ENCODE measurements at places on chromosomes 3 and 15.
A peak's percentile ranks its signal among the peaks of the same experiment; 100 is the strongest.

GRCh38 chr3:51682079-51682478 lies 11.0 kb downstream of the TEX264 start:
- peak; percentile 75 for DNase-seq

DNA sequence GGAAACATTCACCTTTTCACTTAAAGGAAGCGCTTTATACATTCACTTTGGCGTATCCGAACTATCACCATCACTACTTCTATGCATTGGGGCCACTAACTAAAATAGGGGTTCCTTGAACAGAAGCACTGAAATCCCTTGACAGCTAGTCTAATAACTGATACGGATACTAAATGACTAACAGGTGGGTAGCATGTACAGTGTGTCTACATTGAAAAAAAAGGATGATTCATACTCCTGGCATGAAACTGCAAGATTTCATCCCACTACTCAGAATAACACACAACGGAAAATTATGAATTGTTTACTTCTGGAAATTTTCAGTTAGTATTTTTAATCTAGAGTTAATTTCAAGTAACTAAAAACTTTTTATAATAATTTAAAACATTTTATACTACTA lies 96.7 kb downstream of the SMARCC1 start:
- no peak for DNase-seq

- DNase-seq = no peak
These were observed 68.1 kb upstream of the ABI3BP start for GRCh38 chr3:101061312-101061711.

- DNase-seq = no peak
These were observed 173.1 kb upstream of the CHRNA7 start for GRCh38 chr15:31857194-31857593.

DNA sequence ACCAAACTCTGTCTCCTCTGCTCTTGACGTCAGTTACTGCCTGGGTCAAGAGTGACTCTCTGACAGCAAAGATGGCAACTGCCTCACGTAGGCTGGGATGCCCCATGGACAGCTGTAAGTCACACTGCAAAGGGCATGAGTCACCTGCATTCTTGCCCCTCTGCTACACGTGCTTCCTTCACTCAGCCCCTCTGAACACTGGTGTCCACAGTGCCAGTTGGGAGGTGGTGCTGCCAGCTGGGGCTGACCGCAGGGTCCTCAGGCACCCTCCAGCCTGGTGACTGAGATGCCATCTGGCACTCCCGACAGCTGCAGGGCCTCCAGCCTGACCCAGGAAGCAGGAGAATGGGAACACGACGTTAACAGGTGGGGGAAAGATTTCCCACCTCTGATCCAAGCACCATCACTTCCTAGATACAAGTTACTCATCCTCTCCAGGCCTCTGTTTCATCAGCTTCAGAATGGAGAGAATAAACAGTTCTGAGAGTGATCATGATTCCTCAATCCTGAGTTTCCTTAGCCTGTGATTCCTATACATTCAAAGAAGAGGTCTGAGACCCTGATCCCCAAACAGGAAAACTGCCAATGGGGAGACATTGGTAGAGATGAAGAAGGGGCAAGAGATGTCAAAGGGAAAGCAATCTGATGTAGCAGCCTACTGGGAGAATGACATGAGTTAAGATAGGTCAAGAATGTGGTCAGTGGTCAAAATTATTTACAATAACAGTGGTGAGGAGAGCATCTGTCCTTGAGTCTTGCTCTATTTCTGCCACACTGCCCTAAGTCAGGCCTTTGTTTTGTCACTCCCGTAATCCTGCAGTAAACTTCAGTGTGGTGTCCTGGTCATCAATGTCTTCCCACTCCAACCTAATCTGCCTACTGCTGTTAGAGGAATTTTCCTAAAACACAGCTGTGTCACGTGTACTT lies 86.1 kb upstream of the BCL6 start:
- no peak for DNase-seq

DNA sequence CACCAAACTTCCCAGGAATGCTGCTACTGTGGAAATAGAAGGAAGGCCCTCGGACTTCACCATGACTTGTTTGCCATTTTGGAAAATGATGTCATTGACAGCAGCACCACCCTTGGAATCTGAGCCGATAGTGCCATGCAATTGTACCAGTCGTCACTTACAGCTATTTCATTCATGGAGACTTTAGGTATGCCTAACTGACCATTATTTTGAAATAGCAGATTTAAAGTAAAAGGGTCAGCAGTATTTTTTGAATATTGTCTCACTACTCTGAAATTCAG lies 66.0 kb upstream of the ARL8B start:
- DNase-seq = no peak

- DNase-seq = no peak
These were observed 51.6 kb downstream of the SLC2A2 start for GRCh38 chr3:170974872-170975271.

GRCh38 chr3:8519156-8519555 lies 17.5 kb downstream of the LMCD1 start:
- DNase-seq = no peak

GRCh38 chr3:88150806-88151205 lies 1.0 kb downstream of the C3orf38 start:
- no peak for DNase-seq

DNA sequence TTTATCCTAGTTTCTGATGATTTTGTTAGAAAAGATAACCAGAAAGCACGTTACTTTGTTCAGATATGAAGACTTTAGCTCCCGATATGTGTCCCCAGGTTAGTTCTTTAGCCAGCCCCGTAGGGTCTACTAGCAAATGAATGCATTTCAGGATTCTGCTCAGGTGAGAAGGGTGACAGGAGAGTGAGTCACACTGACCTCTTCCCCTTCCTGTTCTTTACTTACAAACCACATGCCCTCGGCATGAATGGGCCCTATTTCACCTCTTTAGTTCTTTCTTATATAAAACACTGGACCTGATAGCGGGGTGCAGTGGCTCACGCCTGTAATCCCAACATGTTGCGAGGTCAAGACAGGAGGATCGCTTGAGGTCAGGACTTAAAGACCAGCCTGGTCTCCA lies 98.4 kb downstream of the SLC49A4 start:
- no peak for DNase-seq
